ENCODE measurements at places on chromosomes 4 and X.

- DNase-seq: no peak
These were observed 91.9 kb downstream of the FAM53A start for GRCh38 chr4:1592068-1592708.

DNA sequence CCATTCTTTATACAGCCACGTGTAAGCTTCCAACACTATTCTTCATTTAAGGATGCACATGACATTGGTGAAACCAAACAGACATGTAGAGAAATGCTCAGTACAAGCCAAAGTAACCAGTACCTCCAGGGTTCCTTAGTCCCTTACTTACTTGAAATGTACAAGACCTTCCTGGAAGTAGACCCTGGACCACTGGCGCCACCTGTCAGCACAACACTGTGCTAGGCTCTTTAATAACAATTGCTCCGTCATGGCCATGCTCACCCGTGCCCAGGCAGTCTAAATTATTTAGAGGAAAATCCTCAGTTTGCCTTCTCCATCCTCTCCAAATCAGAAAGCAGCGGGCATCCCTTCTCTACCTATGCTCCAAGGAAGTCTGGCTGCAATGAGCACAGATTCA is 52.7 kb downstream of the ADGRA3 start:
- no peak for DNase-seq

GRCh38 chr4:8525383-8526120 is 54.6 kb upstream of the GPR78 start:
- DNase-seq: no peak

- DNase-seq: no peak
These were observed 600.7 kb downstream of the ARAP2 start for GRCh38 chr4:35643661-35644060.

DNA sequence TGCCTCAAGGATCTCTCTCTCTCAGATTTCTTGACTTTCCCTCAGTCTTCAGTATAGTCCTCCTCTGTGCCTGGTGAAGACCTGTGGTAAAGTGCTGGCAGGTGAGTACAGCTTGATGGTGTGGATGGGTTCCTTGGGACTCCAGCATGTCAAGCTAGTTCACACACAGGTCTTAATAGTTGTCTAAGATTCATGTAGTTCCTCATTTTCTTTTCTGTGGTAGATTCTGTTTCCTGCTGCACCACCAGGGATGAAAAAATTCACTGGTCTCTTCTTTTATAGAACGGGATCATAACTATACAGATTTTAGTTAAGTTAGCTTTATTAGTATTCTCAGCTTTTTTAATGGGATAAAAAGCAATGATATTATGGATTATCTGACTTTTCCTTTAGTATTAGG is 32.5 kb upstream of the PAQR3 start:
- DNase-seq: no peak
